Right atrium auricular region (tissue), 2 donors: ENCODE measurements at places on chromosomes 5 and 9. TPM values are rescaled to one million over a fixed set of nuclear protein-coding genes. Genes with fewer than 3 reads are reported as not detected.
A peak's percentile ranks its signal among the peaks of the same experiment; 100 is the strongest.

- no peak for DNase-seq
Measured at GRCh38 chr5:2149195-2149539, 266.4 kb upstream of the IRX4 start.

- DNase-seq, result no peak
Measured at GRCh38 chr5:127337876-127338275, 47.3 kb downstream of the MEGF10 start.

Gene C8G
- not detected for total RNA-seq

- DNase-seq, result no peak
Measured at GRCh38 chr9:128211186-128211980, 8.2 kb downstream of the DNM1 start.

Gene C5
- total RNA-seq, result 0.82 TPM

GRCh38 chr5:147818290-147818689 lies 13.2 kb downstream of the SPINK1 start:
- DNase-seq, result no peak

- DNase-seq, result no peak
Measured at GRCh38 chr5:7250611-7251010, 145.3 kb upstream of the ADCY2 start.

Gene CDX1
- total RNA-seq, result not detected

DNA sequence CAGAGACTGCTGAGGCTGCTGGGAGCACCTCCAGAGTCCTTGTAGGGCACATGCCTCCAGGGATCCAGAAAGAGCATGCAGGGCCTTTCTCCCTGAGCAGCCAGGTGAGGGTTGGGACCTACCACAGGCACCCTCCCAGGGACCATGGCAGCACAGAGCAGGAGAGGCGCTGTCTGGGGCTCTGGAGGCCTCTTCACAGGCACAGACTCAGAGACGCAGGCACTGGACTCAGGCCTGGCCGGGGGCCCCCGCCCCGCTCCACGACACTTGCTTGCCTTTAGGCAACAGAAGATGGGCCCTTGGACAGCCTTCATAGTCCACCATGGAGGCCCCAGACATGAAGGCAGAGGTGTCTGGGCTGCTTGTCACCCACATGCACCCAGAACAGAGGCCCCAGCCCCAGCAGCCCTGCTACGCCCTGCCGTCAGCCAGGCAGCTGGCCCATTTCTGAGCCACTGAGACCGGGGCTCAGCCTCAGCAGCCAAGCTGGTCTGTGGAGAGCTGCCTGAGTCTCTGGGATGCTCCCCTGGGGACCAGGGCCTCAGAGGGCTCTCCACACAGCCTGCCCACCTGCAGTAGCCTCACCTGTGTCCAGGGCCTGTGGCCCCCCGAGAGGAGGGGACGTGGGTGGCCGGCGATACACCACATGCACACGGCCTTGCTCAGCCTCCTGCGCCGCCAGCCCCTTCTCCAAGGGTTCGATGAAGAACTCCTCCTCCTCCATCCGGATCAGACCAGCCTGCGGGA lies 72.8 kb downstream of the ADAMTS2 start:
- peak; percentile 59 for DNase-seq

Gene NSA2
- total RNA-seq, result 65.8 TPM

DNA sequence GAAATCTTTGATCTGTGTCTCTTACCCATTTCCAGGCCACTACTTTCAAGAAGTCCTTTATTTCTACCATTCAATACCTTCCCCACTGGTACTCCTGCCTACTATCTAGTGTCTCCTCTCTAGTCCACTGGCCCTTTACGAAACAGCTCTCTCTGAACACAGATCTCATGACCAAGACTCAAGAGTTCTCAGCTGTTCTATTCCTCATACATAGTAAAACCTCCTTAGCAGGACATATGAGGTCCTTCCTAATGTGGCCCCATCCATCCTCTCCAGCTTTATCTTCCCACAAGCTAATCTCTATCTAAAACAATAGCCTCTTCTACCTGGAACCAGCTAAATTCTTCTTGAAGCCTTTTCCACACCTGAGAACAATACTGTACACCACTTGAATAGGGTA lies 2.6 kb downstream of the TEX10 start:
- DNase-seq, result no peak

GRCh38 chr5:113295111-113295539 lies 139.7 kb downstream of the TSSK1B start:
- DNase-seq, result no peak

Gene FOXE1
- not detected for total RNA-seq

- no peak for DNase-seq
Measured at GRCh38 chr9:121564504-121565260, 65.0 kb upstream of the GGTA1 start.

DNA sequence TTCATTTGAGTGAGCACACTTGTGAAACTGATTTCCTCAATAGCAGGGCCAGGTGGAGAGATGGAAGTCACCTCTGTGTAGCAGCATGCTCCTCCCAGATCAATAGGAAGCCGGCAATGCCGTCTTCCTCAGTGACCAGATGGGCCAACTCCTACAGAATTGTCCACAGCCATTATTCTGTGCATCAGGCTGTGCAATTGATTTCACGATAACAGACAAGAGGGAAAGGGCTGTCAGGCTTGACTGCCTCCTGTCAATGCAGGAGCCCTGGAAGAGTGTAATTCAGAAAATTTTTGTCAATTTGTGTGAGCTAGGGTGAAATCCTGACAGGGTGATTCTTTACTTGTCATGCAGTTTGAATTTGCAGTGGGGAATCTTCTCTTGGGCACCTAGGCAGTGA lies 838.4 kb upstream of the NUDT12 start:
- no peak for DNase-seq

Gene DIMT1
- total RNA-seq, result 23.0 TPM

GRCh38 chr9:69193685-69194032 lies 19.6 kb downstream of the TJP2 start:
- no peak for DNase-seq

Gene SPINK4
- total RNA-seq, result not detected

Gene CAMK4
- 0.11 TPM for total RNA-seq

DNA sequence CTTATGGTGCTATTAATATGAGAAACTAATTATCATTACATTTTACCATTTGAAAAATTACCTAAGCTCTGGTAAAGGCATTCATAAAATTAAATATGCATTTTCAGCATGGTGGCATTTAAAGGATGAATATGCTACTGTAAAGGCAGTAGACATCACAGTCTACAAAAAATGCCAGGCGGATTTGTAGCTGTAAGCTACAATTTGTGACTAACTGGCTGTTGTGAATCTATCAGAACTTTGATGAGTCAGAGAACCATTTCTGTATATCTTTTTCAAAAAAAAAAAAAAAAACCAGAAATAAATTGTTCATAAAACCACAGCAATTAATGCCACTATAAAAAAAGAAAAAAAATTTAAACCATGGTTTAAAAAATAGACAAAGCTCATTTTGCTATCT lies 186.3 kb downstream of the NFIB start:
- no peak for DNase-seq

Gene WNT8A
- not detected for total RNA-seq

DNA sequence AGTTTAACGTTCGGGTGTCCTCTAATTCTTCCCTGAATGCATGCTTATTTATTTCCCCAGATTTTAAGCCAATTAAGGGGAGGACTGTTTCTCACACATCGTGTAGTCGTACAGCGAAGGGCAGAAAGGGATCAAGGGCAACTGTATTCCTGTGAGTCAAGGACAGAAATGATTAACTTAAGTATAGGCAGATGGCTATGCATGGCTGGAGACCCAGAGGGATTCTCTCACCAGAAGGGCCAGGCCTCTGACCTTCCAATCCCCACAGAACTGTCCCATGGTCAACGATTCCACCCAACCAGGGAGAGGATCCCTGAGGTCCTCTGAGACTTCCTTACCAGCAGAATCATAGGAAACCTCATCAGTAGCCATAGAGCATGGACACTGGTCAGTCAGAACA lies 161.8 kb upstream of the MAP1B start:
- no peak for DNase-seq

DNA sequence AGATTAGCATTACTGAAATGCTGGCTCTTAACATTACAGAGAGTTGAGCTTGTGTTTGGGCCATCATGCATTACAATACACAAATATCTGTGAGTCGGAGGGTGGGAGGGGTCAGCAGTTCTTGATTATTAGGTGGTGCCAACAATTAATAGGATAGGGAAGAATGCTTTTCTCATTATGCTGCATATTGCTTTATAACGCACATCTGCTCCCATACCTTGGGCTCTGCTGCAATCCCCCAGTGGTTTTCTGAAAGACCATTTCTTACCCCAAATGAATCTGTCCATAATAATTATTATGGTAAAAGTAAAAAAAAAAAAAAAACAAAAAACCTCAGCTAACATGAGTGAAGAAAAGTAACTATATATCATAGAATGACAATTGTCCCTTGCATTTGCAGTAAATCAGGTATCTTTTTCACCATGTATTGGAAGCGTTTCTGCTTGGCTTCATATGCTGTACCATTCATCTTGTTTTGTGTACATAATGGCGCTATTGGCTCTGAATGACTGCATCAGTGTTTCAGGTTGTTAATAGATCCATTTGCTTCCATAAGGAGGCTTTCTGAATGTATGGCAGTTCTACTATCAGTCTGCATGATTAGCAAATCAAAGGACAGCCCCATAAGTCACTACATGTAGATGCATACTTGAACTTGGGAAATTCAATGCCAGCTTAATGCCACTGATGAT lies 75.9 kb downstream of the CAVIN4 start:
- no peak for DNase-seq

DNA sequence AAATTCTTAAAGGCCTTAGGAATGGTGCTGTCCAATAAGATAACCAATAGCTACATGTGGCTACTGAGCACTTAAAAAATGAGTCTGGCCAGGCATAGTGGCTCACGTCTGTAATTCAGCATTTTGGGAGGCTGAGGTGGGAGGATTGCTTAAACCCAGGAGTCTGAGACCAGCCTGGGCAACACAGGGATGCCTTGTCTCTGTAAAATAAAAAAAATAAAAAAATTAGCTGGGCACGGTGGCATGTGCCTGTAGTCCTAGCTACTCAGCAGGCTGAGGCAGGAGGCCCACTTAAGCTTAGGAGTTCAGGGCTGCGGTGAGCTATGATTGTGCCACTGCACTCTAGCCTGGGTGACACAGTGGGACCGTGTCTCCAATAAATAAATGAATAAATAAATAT lies 1.3 kb upstream of the SLC22A5 start:
- DNase-seq, result peak; percentile 49

Gene CTNND2
- total RNA-seq, result 9.0 TPM

DNA sequence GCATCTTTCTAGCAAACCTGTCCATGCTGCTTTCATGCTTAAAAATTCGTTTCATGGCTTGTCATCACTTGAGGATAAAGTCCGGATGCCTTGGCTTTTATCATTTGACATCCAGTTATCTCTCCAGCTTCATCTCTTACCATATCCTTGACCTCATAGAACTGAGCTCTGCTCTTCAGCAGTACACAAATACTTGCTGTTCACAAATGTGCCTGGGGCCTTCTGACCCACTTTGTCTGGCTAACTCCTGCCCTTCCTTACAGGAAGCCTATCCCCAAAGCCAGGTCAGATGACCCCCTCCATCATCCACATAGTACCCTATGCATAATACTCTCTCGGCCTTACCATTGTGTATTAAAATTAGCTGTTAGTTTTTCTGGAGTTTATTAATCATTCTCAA lies 249.1 kb downstream of the SAXO1 start:
- no peak for DNase-seq

GRCh38 chr5:26625099-26625498 lies 413.3 kb downstream of the CDH9 start:
- no peak for DNase-seq

- no peak for DNase-seq
Measured at GRCh38 chr9:75930730-75931321, 40.4 kb downstream of the PCSK5 start.

DNA sequence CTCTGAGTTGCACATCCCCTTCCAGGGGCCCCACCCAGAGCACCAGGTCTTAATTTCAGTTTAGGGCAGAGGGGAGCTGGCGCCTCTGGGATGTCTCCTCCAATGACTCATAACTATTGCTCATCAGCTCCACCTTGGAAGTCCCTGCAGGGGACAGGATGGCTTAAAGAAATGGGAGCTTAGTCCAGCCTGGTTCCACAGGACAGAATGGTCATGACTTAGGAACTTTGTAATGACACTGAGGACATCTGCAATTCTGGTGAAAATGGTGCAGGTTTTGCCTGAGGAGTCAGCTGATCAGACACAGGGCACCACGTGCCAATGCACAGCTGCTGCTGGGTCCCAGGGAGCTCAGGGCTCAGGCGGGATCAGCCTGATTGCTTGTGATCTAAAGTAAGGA lies 16.4 kb upstream of the PPP1R26 start:
- DNase-seq, result no peak

DNA sequence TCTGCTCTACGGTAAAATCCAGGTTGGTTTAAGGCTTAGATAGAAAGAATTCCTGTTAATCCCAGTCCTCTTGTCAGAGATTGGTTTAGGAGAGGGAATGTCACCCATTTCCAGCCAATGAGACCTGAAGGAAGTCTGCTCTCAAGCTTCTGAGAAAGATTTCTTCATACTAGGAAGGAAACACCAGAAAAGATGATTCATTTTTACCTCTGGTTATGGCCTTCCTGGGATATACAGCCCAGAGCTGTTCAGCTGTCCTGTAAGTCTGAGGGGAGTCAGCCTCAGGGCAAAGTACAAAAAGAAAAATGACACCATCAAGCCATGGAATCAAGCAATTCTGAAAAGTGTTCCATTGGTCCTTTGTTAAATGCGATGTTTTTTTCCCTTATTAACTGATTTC lies 18.6 kb upstream of the CFAP95 start:
- no peak for DNase-seq

GRCh38 chr9:137878146-137878941 lies 762 bp downstream of the CACNA1B start:
- no peak for DNase-seq

Gene SLC45A2
- not detected for total RNA-seq

DNA sequence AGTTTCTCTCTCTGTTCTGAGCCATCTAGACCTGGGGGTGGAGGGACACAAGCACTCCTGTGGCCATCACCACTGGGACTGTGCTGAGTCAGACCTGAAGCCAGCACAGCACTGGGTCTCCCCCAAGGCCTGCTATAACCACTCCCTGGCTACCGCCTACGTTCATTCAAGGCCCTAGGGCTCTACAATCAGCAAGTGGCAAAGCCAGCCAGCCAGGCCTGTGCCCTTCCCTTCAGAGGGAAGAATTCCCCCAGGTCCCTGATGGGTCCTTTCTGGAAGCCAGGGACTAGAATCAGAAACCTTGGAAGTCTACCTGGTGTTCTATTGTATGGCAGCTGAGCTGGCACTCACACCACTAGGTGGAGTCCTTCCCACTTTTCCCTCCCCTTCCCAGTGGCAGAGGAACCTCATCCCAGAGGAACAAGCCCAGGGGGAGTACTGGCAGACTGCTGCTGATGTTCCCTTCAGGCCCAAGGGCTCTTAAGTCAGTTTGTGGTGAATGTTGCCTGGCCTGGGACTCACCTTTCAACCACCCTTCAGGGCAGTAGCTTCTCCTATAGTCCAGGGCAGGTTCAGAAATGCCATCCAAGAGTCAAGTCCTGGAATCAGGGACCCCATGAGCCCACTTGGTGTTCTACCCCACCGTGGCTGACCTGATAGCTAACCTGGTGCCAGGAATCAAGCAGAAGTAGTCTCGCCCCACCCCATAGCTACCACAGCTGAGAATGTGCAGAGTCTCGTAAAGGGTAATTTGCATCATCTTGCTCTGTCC lies 20.0 kb downstream of the JMY start:
- no peak for DNase-seq
